ENCODE measurements at places on chromosomes 2 and 18. TPM values are rescaled to one million over a fixed set of nuclear protein-coding genes. Genes with fewer than 3 reads are reported as not detected.

Gene RSAD2
- polyA plus RNA-seq, result 2.2 TPM

Gene SPP2
- not detected for polyA plus RNA-seq

Gene ACMSD
- polyA plus RNA-seq, result not detected

Gene SPDYA
- polyA plus RNA-seq, result 0.22 TPM

Gene DPP4
- 1.3 TPM for polyA plus RNA-seq

All from keratinocyte (primary cell).